AG04449 (cell line): ENCODE measurements at places on chromosomes 13 and 19.

- DNase-seq: no peak
Observed at GRCh38 chr13:112248406-112248760, 127.8 kb upstream of the SPACA7 start.

DNA sequence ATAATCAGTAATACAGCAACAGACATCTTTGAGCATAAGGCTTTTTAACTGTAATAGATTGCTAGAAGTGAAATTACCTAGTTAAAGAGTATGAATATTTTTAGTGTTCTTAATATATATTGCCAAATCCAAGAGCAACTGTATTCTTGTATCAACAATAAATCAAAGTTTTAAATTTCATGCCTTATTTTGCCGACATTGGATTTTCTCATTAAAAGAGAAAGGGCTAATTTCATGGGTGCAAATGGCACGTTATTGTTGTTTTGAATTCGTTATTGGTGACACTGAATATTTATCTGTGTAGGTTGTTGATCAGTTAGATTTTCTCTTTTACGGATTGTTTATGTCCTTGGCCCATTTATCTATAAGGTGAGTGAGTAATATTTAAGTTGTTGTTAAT lies 97.1 kb downstream of the C1QTNF9 start:
- no peak for DNase-seq

- no peak for DNase-seq
Observed at GRCh38 chr13:99501848-99502301, 603 bp downstream of the TM9SF2 start.

DNA sequence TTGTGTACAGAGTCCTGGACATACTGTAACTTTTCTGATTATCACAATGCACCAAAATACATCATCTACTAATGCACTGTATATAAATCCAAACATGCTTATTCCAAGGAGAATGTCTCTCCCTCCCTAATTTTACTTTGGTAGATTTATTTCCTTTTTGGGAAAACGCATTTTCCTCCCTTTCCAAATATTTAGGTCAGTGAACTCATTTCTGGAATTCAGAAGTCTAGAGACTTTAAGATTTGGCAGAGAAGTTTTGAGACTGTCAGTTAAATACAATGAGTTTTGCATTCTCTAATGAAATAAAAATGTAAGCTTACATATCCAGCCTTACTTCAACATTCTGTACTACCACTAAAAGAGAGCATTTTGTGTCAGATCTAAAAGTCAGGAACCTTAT lies 165.8 kb upstream of the EDNRB start:
- no peak for DNase-seq

DNA sequence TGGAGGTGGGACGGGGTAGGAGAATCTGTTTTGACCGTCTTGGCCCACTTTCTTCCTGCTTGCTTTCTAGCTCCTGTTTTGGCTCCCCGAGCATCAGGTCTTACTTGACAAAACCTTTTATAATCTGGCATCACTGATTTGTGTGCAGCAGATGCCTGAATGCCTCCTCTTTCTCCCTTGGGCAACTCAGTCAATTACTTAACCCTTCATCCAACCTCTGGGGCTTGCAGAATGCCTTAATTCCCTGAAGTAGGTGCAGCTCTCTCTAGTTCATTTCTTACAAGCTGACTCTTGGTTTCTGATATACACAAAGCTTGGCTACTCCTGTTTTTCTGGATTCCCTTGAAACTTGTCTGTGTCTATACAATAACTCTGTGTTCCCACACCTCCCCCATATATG lies 5.7 kb upstream of the NUP58 start:
- no peak for DNase-seq

- no peak for DNase-seq
Observed at GRCh38 chr19:56664511-56664910, 7.0 kb downstream of the ZNF835 start.

- DNase-seq: no peak
Observed at GRCh38 chr19:35722897-35723296, 5.1 kb downstream of the KMT2B start.

DNA sequence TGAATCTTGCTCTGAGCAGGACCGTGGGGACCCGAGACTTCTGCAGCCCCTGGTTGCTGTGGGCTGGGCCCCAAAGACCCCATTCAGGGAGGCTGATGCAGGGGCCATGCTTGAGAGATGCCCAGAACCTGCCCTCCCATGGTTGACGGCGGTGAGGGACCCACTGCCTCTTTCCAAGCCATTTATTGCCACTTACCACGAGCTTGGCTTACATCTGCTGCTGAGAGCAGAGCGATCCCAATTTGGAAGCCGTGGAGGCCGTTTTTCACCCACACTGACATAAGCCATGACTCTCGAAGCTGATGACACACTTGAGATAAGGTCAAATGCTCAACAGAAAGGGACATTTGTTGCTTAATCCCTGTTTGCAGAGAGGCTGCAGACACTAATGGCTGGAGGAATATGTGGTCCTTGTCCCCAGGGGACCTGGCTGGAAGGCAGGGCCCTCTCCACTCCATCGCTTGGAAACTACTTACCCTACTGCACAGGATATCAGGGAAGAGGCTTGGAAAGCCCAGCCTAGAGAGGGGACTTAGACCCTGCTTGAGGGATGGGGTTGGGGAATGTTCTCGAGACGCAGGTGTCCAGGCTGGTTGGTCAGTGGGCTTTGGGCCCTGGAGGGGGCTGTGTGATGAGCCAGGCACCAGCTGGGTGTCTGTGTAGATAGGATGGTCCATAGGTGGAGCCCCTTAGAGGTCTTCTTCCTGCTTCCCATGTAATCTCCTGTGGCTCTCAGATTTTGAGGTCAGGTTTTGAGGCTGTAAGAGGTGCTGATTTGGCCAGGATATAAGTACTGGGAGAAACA lies 15.3 kb downstream of the ZNF536 start:
- no peak for DNase-seq

DNA sequence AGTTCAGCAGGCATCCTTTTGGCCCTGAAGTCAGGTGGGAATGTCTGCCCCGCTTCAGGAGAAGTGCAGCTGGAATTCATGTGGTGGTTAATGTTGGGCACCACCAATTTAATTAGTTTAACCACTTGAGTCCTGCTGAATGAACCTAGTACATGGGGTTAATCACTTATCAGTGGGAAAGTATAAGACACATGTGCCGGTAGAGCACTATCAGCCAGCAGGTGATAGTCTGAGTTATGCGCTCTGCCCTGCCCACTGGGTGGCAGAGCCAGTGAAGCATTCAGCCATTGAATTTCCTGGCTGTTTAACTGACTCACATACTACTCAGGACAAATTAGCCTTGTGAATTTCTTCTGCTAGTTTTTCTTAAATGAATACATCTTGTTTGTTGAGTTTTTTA lies 789.7 kb upstream of the PRR20A start:
- DNase-seq: no peak

DNA sequence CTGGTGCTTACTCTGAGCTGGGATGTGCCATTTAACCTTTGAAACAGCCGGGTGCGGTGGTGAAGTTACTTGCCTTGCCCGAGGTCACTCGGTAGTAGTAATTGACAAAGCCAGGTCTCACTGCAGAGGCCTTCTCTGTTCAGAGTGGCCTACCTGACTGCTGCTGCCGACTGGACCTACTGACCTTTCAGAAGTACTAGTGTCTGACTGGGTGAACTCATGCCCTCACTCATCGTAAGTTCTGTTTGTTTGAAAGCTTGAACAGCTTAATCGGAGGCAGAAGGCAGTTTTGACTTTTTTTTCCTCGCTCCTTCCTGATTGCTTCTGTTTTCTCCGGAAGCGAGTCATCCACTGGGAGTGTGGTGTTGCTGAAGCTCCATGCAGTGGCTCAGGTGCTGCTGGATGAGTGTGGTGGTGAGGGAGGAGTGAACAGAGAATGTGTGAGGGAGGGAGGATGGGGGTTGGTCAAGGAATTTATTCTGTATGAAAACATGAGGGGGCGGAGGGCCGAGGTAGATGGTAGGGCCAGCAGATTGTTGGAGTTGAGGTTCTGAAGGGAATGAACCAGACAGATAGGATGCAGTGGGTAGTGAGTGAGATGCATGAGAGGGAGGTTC lies 2.7 kb downstream of the SPINT2 start:
- DNase-seq: no peak

DNA sequence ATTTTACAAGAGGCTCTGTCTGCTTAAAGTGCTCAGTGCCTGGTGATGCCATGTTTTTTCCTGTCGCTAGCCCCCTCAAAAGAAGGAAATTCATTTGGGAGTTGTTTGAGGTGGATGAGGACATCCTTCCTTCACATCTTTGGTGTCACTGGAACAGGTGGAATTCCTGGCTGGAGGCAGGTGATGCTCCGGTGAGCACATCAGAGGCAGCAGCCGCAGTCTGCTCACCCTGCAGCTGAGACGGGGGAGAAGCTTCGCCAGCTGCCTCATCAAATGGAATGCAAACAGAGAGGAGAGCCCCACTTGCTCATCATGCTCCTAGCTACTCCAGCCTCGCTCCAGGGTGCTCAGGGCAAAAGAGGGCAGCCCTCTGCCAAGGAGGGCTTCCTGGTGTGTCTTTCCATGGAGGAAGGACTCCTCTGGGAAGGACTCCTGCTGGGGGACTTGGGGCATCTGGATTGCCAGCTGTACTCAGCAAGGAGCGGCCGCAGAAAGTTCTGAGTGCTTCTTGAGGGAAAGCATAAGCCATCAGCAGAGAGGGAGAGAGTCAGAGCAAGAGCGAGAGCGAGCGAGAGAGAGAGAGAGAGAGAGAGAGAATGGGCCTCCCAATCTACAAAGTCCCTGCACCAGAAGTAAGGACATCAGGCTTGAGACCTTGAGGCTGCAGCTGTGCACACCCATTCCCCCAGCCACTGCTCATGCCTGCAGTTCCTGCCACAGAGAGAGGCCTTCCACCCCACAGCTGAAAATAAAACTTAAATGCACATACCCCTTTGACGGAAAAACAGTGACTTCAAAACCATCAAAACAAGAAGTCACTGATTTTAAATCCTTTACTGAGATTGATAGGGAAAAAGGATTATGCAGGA lies 74.3 kb upstream of the UBL3 start:
- no peak for DNase-seq

DNA sequence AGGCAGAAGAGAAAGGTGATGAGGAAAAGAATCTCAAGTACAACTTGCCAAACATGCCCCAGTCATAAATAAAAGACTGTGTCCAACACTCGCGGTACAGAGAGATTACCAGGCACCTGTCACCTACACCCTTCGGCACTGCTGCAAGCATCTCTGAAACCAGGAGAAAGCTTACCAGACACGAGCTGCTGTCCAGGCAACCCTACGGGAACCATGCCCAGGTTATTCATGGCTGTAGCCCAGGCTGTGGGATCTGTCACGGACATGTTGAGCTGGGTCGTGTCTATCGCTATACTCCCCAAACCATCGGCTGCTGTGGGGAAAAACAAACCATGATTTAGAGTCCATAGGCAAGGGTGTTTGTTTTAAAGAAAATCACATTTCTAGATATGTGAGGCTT lies 375.0 kb downstream of the ENOX1 start:
- DNase-seq: no peak

DNA sequence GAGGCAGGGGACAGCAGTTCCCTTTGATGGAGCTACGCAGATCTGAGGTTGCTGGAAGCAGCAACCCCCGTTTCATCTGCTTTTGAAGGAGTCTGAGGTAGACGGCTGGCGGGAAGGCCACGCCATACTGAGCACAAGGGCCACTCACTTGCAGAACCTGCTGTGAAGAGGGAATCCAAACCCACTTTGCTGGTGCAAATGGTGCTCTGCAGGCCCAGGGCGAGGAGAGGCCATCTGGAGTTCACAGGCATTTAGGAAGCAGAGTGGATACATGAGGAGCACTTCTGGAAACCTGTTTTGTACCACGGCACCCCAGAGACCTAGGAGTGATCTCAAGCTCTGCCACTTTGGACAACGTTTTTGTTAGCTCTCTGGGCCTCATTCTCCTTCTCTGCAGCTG lies 227.8 kb downstream of the UQCRFS1 start:
- DNase-seq: no peak

GRCh38 chr19:32599258-32599657 lies 18.3 kb downstream of the PDCD5 start:
- DNase-seq: no peak

DNA sequence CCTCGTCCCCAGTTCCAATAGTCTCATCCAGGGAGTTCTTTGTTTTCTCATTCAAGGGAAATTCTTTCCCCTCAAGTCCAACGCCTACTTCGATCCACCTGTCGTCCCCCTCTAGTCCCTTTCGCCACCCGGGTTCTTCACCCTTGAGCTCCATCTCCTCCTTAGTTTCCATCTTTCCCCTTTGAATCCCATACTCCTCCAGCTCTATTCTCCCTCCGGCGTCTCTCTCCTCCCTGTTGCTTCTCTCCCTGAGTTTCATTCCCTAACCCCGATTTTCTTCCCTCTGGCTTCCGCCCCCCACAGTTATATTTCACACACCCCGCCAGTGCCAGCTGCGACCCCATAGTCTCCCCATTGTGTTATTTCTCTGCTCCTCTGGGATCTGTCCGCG lies 628 bp upstream of the SLC17A7 start:
- DNase-seq: no peak

GRCh38 chr19:55866521-55866920 lies 30.2 kb downstream of the NLRP4 start:
- no peak for DNase-seq

DNA sequence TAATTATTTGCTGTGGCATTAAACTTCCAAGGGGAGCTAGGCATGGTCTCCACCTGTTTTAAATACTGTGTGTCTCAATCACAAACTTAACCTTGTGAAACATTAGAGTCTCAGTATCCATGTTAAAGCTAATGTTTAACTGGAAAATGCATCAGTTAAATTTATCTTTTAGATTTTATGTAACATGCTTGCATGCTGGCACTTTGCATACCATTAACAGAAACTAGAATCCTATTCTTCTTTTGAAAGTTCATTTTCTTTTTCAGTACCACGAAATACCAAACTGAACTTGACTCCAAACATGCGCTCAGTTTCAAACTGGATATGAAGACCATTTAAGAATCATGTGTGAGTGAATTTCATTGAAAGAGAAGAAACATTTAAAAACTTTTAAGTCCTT lies 328.9 kb upstream of the SLC10A2 start:
- no peak for DNase-seq

GRCh38 chr19:19489804-19490204 lies 25.5 kb downstream of the TSSK6 start:
- DNase-seq: no peak

GRCh38 chr19:10568062-10568825 lies 535 bp downstream of the CDKN2D start:
- DNase-seq: no peak

- DNase-seq: no peak
Observed at GRCh38 chr19:1527650-1528309, 3.9 kb downstream of the PLK5 start.

- DNase-seq: no peak
Observed at GRCh38 chr13:110358381-110358780, 51.3 kb downstream of the COL4A2 start.

- DNase-seq: no peak
Observed at GRCh38 chr13:67736646-67737420, 506.7 kb upstream of the PCDH9 start.

DNA sequence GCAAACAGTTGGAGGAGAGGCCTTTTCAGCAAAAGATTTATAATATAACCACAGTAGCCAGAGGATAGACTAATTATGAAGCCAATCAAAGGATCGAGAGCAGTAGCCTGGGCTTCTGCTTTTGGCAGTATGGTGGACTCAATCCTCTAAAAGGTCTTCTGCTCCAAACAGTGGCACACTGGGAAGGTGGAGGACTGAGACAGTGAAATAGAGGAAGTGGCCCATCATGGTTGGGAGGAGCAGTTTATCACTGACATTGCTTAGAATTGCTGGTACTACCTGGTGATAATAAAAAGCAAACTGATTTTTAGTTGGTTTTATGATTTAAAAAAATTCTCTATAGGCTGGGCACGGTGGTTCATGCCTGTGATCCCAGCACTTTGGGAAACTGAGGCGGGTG lies 20.9 kb upstream of the PLAUR start:
- DNase-seq: no peak

GRCh38 chr13:108322206-108322824 lies 52.8 kb downstream of the TNFSF13B start:
- DNase-seq: no peak

- DNase-seq: no peak
Observed at GRCh38 chr13:70960841-70961443, 852.7 kb upstream of the KLHL1 start.
